ENCODE measurements at places on chromosomes 5 and 9. TPM values are rescaled to one million over a fixed set of nuclear protein-coding genes. Genes with fewer than 3 reads are reported as not detected.

PCDHGA2 gene
- total RNA-seq = 1.9 TPM

NME5 gene
- 1.7 TPM for total RNA-seq

RANBP3L gene
- total RNA-seq = not detected

GARNL3 gene
- total RNA-seq = 3.3 TPM

ZNF366 gene
- 12.3 TPM for total RNA-seq

TMEM232 gene
- 0.63 TPM for total RNA-seq

PCDHB13 gene
- 3.3 TPM for total RNA-seq

PLEKHG4B gene
- total RNA-seq = not detected

HSD17B4 gene
- total RNA-seq = 205 TPM

TMC1 gene
- total RNA-seq = 1.3 TPM

DIPK1B gene
- total RNA-seq = 109 TPM

PNPLA7 gene
- total RNA-seq = 0.49 TPM

OLFM1 gene
- 25.5 TPM for total RNA-seq

CERCAM gene
- total RNA-seq = 9.6 TPM

SLC12A2 gene
- total RNA-seq = 56.0 TPM

POLR3G gene
- total RNA-seq = 8.5 TPM

OR1J2 gene
- not detected for total RNA-seq

SCAI gene
- total RNA-seq = 2.3 TPM

SPINK13 gene
- total RNA-seq = not detected

ZNF618 gene
- total RNA-seq = 23.3 TPM

ADGRD2 gene
- under 0.01 TPM for total RNA-seq

Measured in bladder microvascular endothelial cell (primary cell).